ENCODE measurements at places on chromosomes 3 and 15.

GRCh38 chr15:56628893-56629532 lies 104.3 kb downstream of the ZNF280D start:
- no peaks in the 10 kb centered on the region for H3K36me3 ChIP-seq
- no peak for DNase-seq
- H3K27ac ChIP-seq, result no peak overlapping the region

- peak overlapping the region; percentile 39 for H3K27ac ChIP-seq
- peak overlapping the region; percentile 25 for H3K4me3 ChIP-seq
- H3K4me1 ChIP-seq, result peaks cover 12% of the 10 kb centered on the region
- DNase-seq, result no peak
- no peaks in the 10 kb centered on the region for H3K27me3 ChIP-seq
These were observed 7.8 kb upstream of the GPR171 start for GRCh38 chr3:151210676-151211381.

- no peaks in the 10 kb centered on the region for H3K36me3 ChIP-seq
- H3K4me1 ChIP-seq, result peaks cover 33% of the 10 kb centered on the region
- H3K4me3 ChIP-seq, result no peak overlapping the region
- peaks cover 37% of the 10 kb centered on the region for H3K27me3 ChIP-seq
These were observed 3.0 kb upstream of the NECTIN3 start for GRCh38 chr3:111068574-111068973.

GRCh38 chr3:10600296-10600714 lies 94.9 kb upstream of the ATP2B2 start:
- H3K27me3 ChIP-seq, result peaks cover 36% of the 10 kb centered on the region
- peaks cover 5% of the 10 kb centered on the region for H3K36me3 ChIP-seq
- no peaks in the 10 kb centered on the region for H3K4me1 ChIP-seq
- no peak for DNase-seq
- H3K4me3 ChIP-seq, result no peak overlapping the region
- no peak overlapping the region for H3K27ac ChIP-seq

- H3K36me3 ChIP-seq, result no peaks in the 10 kb centered on the region
- peaks cover 47% of the 10 kb centered on the region for H3K27me3 ChIP-seq
- DNase-seq, result no peak
- H3K4me1 ChIP-seq, result peaks cover 11% of the 10 kb centered on the region
These were observed 55.2 kb upstream of the CHRNA7 start for GRCh38 chr15:31974855-31975829.

- H3K36me3 ChIP-seq, result no peaks in the 10 kb centered on the region
- peak overlapping the region; percentile 2 for H3K4me3 ChIP-seq
- H3K4me1 ChIP-seq, result peaks cover 96% of the 10 kb centered on the region
- H3K27ac ChIP-seq, result peak overlapping the region; percentile 94
- no peaks in the 10 kb centered on the region for H3K27me3 ChIP-seq
- DNase-seq, result no peak
These were observed 47.9 kb upstream of the TRAK1 start for GRCh38 chr3:42043099-42043813.

DNA sequence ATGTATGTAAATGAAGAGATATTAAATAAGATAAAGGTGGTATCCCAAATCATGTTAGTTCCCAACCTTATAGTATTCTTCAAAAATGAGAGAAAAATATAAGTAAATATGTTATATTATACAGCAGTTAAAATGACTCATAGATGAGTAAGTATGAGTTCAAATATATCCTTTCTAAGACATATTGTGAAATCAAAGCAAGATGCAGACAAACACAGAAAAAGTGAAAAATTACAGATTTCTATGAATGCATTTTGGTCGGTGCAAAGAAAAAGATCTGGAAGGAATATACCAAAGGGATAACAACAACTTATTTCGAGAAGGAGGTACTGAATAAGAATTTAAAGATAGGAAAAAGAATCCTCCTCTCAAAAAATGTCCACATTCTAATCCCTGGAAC lies 181.2 kb upstream of the TTC14 start:
- H3K4me3 ChIP-seq, result no peak overlapping the region
- H3K4me1 ChIP-seq, result no peaks in the 10 kb centered on the region
- no peak overlapping the region for H3K27ac ChIP-seq
- no peak for DNase-seq

GRCh38 chr15:49418811-49419210 lies 4.2 kb upstream of the FGF7 start:
- H3K4me3 ChIP-seq, result no peak overlapping the region
- H3K36me3 ChIP-seq, result no peaks in the 10 kb centered on the region
- peak overlapping the region; percentile 52 for H3K27ac ChIP-seq
- DNase-seq, result no peak
- peaks cover 4% of the 10 kb centered on the region for H3K4me1 ChIP-seq

DNA sequence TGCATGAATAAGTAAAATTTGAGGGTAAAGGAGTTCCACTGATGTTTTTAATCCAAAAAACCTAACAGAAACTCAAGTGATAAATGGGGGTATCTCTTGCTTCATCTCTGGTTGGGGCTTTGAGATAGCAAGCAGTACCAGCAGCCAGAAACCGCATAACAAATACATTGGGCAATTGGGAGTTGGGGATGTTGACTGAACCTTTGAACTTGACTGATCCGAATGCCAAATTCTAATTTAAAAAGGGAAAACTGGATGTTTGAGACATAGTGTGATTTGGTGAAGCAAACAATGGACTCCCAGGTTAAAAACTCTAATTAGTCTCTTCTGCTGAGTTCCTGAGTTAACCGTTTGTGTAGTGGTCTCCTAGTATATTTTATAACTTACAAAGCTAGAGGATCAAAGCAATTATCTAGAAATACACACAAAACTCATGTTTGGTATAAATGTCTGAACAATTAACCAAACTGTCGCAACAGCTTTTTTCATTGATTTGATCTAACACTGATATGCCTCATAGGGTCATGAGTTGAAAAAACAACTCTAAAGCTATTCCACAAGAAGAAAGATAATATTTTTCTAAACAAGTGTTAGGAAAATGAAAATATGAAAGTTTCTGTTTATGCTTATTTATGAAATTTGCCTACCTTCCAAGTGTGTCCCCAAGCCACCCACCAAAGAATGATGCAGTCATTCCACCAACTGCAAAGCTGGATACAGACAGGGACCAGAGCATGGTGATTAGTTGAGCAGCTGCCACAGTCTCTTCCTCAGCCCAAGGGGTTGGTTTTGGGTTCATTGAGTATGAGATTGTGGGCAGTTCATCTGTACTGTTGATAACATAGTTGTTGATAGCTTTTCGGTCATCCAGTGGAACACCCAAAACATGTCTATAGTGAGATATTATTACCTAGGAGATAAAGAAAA lies 12.4 kb downstream of the SLC2A2 start:
- peaks cover 5% of the 10 kb centered on the region for H3K27me3 ChIP-seq
- no peaks in the 10 kb centered on the region for H3K36me3 ChIP-seq

GRCh38 chr3:171306631-171307030 lies 153.6 kb downstream of the TNIK start:
- no peak for DNase-seq
- H3K4me1 ChIP-seq, result no peaks in the 10 kb centered on the region
- H3K4me3 ChIP-seq, result no peak overlapping the region
- no peak overlapping the region for H3K27ac ChIP-seq

- no peaks in the 10 kb centered on the region for H3K36me3 ChIP-seq
- no peaks in the 10 kb centered on the region for H3K4me1 ChIP-seq
- DNase-seq, result no peak
These were observed 50.0 kb downstream of the FGF7 start for GRCh38 chr15:49473031-49473430.

GRCh38 chr3:41987627-41988026 lies 25.7 kb upstream of the ULK4 start:
- no peak overlapping the region for H3K4me3 ChIP-seq
- DNase-seq, result no peak
- no peaks in the 10 kb centered on the region for H3K4me1 ChIP-seq
- H3K27me3 ChIP-seq, result no peaks in the 10 kb centered on the region
- no peaks in the 10 kb centered on the region for H3K36me3 ChIP-seq
- no peak overlapping the region for H3K27ac ChIP-seq

DNA sequence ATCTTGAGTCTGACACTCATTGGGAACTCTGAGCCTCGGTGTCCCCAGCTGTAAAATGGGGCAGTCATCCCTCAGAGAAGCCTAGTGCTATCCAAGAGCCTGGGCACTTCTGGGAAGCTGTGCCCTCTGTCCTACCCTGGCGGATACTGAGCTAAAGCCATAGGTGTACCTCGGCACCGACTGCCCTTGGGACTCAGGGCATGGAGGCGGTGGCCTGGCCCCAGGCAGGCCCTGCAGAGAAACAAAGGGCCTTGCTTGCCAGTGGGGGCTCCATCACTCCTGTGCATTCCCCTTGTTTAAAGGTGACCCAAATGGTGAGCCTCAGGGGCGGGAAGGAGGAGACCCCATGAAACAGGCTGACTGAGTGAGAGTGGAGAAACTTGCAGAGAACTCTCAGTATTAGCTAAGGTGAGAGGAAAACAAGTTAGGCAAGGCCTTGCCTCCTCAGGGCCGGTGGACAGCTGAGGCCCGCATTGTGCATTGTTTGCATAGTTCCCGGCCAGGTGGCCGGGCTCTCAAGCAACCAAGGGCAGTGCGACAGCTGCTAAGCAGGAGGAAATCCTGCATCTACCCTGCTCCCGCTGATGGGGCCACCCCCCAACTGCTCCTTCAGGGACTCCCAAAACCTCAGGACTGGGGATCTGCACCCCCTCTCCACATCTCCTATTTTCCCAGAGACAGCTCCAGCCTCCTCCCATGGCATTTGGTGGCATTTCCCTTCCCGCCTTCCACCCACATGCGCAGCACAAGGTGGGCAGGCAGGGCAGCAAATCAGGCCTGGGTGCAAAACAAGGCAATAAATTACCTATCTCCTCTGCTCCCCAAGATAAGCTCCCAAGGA lies 4.3 kb downstream of the PFKFB4 start:
- no peaks in the 10 kb centered on the region for H3K36me3 ChIP-seq
- no peak overlapping the region for H3K27ac ChIP-seq
- peaks cover 8% of the 10 kb centered on the region for H3K4me1 ChIP-seq
- DNase-seq, result no peak
- H3K4me3 ChIP-seq, result no peak overlapping the region
- no peaks in the 10 kb centered on the region for H3K27me3 ChIP-seq

GRCh38 chr3:128351546-128351945 lies 115.1 kb downstream of the DNAJB8 start:
- H3K4me3 ChIP-seq, result no peak overlapping the region
- no peak for DNase-seq
- no peak overlapping the region for H3K27ac ChIP-seq
- peaks cover 8% of the 10 kb centered on the region for H3K36me3 ChIP-seq
- H3K27me3 ChIP-seq, result no peaks in the 10 kb centered on the region
- H3K4me1 ChIP-seq, result peaks cover 26% of the 10 kb centered on the region

DNA sequence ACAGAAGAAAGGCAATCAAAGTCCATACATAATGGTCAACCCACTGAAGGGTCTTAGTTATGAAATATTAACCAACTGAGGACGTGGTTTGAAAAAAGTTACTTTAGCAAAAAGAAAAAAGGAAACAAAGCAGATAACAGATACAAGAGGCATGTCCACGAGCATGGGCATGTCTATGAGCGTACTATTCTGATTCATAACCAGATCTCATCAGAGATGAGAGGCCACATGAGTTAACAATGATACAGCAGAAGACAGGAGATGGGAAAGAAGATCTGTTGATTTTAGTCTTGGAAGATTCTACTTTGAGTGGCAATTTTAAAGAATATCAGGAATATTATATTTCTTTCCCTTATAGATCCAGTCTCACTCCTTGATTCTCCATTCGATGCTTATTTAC lies 262.9 kb upstream of the SLITRK3 start:
- no peak for DNase-seq
- no peak overlapping the region for H3K4me3 ChIP-seq
- H3K27me3 ChIP-seq, result no peaks in the 10 kb centered on the region
- H3K4me1 ChIP-seq, result no peaks in the 10 kb centered on the region
- no peaks in the 10 kb centered on the region for H3K36me3 ChIP-seq

GRCh38 chr15:55515991-55516776 lies 8.2 kb upstream of the DNAAF4 start:
- H3K27ac ChIP-seq, result no peak overlapping the region
- no peaks in the 10 kb centered on the region for H3K4me1 ChIP-seq
- peaks cover 5% of the 10 kb centered on the region for H3K27me3 ChIP-seq
- no peak for DNase-seq
- H3K4me3 ChIP-seq, result no peak overlapping the region
- H3K36me3 ChIP-seq, result no peaks in the 10 kb centered on the region

DNA sequence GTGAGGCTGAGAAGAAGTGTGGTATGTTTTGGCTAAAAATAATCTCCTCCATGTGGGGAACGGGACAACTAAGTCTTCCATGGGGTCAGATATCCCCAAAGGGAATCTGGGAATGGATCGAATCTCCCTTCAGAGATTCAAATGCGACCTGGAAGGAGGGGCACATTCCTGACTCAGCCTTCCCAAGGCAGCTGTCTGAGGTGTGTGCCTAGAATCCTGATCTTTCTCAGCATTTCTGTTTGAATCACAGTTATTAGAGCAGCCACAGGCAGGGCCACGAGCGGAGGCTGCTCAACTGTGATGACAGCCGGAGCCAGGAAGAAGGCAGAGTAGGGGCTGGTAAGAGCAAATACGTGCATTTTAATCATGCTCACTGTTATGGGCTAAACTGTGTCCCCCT lies 135.1 kb downstream of the ADAMTS17 start:
- H3K36me3 ChIP-seq, result no peaks in the 10 kb centered on the region
- H3K4me3 ChIP-seq, result no peak overlapping the region
- H3K27me3 ChIP-seq, result peaks cover 14% of the 10 kb centered on the region
- no peak for DNase-seq
- peak overlapping the region; percentile 79 for H3K27ac ChIP-seq

GRCh38 chr3:186200726-186201125 lies 91.8 kb upstream of the ETV5 start:
- H3K4me3 ChIP-seq, result no peak overlapping the region
- no peaks in the 10 kb centered on the region for H3K4me1 ChIP-seq
- DNase-seq, result no peak
- no peaks in the 10 kb centered on the region for H3K36me3 ChIP-seq
- H3K27ac ChIP-seq, result no peak overlapping the region
- no peaks in the 10 kb centered on the region for H3K27me3 ChIP-seq

DNA sequence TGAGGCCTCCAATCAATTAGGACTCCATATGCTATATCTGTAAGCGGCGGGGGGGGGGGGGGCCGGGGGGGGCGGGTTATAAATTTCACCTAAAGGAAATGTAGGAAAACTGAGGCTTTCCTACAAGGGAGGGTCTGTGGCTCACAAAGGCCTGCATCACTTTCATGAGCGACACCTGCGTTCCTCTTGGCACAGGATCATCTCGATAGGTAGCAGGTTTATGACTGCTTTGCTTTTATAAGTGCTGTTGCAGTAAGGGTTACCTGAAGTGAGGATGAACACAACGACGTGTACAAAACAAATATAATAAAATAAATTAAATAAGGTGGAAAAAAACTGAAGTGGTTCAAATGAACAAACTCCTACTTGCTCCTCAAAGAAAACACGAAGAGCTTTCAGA lies 194.3 kb downstream of the FOXP1 start:
- no peaks in the 10 kb centered on the region for H3K36me3 ChIP-seq
- peaks cover 55% of the 10 kb centered on the region for H3K4me1 ChIP-seq
- DNase-seq, result no peak
- no peaks in the 10 kb centered on the region for H3K27me3 ChIP-seq

- no peaks in the 10 kb centered on the region for H3K4me1 ChIP-seq
- no peaks in the 10 kb centered on the region for H3K27me3 ChIP-seq
- DNase-seq, result no peak
- no peaks in the 10 kb centered on the region for H3K36me3 ChIP-seq
- H3K27ac ChIP-seq, result no peak overlapping the region
These were observed 143.8 kb downstream of the PLD1 start for GRCh38 chr3:171666516-171666915.

- peaks cover 11% of the 10 kb centered on the region for H3K4me1 ChIP-seq
- H3K4me3 ChIP-seq, result no peak overlapping the region
- H3K36me3 ChIP-seq, result peaks cover 9% of the 10 kb centered on the region
- no peak for DNase-seq
These were observed 24.0 kb upstream of the HGD start for GRCh38 chr3:120705884-120706582.

GRCh38 chr15:72044956-72045355 lies 73.0 kb downstream of the MYO9A start:
- peaks cover 13% of the 10 kb centered on the region for H3K36me3 ChIP-seq
- peaks cover 4% of the 10 kb centered on the region for H3K4me1 ChIP-seq
- no peak overlapping the region for H3K4me3 ChIP-seq

Data from naive B cell (primary cell).